ENCODE measurements at places on chromosomes 16 and 17.

DNA sequence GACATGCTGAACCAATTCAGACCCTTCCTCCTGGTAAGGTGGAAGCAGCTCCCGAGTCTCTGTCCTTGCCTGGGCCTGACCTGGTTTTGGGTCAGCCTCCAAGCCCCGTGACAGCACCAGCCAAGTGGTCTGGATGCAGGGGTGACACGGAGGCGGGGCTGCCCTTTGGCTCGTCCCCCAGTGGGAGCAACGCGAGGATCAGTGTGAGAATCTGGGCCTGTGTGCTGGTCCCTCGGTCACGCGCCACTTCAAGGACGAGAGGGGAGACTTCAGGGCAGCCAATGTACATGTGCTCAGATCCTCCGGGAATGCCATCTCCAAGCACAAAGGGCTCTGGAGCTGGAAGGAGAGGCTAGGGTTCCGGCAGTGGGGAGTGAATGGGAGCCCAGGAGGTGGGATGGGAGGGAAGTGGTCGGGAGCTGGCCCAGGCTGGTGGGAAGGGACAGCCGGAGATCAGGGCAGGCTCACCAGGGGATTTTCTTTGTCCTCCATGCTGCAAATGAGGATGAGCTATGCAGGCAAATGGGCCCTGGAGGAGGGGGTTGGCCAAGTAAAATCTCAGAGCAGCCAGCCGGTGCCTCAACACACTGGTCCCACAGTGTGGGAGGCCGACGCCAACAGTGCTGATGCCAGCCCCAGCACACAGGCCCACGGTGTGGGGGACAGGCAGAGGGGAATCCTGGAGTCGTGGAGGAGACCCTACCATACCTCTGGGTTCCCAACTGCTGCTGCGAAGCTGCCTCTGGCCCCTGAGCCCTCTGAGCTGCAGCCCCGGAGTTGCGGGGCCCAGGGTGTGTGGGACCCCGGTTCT lies 4.2 kb upstream of the NDRG4 start:
- DNase-seq: no peak

DNA sequence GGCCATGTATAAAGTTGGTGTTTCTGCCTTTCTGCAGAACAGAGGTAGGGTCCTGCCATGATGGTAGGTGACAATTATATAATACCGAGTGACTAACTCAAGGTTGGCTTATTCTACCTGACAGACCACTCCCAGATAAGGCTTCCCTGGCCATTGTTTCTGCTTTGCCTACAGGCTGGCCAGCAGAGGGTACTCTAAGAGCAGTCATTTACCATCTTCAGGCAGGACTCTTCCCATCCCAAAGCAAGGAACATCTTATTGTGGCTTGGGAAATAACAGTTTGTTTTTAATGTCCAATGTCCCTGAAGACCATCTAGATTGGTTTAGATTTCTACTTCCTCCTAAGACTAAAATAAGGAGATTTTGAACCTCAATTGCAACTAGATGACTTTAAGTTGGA lies 74.1 kb downstream of the SNX11 start:
- peak; percentile 25 for DNase-seq

- DNase-seq: no peak
Observed at GRCh38 chr17:80319999-80320344, 59.3 kb downstream of the RNF213 start.

- DNase-seq: no peak
Observed at GRCh38 chr16:74469946-74470478, 48.7 kb upstream of the CLEC18B start.

DNA sequence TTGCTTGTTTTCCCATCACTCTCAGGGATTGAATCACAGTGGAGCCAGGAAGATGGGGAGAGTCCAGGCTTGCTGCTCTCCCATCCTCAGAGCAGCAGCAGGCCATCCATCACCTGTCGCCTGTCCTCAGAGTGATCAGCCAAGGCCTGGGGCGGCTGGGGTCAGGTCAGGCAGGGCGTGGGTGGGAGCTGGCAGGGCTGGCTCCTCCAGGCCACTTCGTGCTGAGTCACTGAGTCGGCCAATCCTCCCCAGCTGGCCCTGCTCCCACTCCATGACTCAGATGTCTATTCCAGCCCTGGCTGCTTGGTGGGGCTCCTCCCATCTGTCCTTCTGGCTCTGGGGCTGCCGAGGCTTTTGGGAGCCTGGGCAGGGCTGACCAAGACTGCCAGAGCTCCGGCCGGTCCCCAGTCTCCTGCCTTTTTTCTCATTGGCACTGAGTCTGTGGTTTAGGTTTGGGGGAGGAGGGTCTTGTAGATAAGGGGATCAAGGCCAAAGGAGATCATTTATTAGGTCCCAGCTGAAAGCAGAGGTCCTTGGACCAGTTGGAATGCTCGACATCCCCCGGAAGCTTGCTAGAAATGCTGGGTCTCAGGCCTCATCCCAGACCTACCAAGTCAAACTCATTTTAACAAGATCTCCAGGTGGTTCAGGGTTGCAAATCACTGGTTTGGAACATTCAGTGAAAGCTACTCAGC lies 72.7 kb downstream of the ABCC1 start:
- DNase-seq: peak; percentile 91

- no peak for DNase-seq
Observed at GRCh38 chr16:2820836-2821486, 3.9 kb downstream of the PRSS21 start.

DNA sequence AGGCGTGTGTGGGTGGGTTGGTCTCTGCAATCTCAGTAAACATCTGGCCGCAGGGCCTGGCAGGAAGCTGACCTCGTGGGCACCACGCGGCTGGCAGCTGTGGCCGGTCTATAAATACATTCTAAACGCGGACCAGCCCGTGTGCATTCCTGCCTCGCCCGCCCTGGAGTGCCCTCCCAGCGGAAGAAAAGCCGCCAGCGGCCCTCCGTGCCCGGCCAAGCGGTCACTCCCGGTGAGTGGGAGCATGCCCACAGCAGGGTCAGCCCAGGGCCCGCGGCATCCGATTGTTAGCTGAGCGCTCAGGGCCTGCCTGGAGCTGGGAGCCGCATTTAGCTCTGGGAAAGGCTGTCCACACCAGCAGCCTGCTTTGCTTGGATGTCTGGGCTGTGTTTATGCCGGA lies 10.3 kb downstream of the ZNF469 start:
- DNase-seq: no peak

DNA sequence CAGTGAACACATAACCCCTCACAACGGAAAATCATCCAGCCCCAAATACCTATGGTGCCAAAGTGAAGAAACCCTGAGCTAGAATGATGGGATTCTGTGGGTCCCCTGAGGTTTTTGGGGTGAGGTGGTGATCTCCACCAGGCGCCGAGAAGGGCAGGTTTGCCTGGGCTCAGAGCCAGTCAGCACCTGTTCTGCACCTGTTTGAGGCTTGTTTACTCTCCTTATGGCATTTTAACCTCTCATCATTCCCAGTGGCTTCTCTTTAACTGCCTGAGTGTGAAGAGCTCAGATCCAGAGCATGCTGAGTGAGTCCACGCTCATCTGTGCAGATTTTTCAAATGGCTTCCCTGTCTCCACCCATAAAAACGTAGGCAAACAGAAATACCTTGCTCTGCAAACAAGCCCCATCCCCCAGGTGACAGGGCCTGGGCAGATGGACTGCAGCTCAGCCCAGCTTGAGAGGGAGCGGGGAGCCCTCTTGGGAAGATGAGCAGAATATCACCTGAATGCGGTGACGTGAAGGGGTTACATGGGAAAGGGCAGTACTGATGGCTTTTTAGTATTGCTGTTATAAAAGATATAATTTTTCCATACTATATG lies 40.1 kb upstream of the CLEC19A start:
- DNase-seq: peak; percentile 50

DNA sequence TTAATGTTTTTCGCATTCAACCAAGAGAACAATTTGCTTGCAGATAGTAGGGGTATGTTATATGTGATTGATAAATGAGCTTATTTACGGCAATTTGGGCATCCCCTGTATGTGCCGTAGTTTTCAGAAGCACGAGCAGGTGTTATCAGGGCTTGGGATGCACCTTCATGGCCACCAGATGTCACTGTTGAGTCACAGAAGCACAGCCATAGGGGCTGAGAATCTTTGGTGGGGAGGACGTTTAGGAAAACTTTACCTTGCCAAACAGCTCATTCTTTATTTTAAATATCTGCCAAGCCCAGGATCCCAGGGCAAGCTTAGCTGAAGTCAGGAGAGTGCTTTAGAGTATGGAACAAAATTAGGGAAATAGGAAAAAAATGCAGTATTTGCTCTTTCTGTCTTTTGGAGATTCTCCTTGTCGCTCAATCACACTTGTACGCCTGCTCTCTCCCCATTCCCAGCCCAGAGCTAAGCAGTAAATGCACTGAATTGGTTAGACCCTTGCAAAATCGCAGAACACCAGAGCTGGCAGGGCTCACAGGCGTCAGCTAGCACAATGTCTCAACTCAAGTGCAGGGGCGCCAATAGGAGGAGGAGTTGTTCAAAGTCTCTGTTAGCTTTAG lies 93.6 kb upstream of the MPHOSPH6 start:
- peak; percentile 64 for DNase-seq

DNA sequence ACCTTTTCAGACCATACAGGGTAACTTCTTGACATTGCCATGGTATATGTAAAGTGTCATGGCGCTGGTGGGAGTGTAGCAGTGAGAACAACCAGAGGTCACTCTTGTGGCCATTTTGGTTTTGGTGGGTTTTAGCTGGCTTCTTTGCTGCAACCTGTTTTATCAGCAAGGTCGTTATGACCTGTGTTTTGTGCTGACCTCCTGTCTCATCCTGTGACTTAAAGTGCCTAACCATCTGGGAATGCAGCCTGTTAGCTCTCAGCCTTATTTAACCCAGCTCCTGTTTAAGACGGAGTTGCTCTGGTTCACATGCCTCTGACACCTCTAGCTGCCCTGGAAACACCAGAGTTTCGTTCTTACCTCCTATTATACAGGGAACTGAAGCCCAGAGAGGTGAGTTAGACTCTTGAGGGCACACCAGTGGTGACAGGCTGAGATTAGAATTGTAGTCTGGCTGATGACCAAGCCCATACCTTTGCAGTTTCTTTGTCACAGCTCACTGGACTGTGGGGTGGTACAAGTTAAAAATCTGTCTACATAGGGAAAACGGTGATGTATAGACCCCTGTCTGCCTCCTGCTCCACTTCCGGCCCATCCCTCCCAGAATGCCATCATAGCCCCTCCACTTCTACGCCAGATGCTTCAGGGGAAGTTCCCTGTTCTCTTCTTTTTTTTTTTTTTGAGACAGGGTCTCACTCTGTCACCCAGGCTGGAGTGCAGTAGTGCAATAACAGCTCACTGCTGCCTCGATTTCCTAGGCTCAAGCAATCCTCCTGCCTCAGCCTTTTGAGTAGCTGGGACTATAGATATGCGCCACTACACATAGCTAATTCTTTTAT lies 21.0 kb downstream of the KSR1 start:
- no peak for DNase-seq

DNA sequence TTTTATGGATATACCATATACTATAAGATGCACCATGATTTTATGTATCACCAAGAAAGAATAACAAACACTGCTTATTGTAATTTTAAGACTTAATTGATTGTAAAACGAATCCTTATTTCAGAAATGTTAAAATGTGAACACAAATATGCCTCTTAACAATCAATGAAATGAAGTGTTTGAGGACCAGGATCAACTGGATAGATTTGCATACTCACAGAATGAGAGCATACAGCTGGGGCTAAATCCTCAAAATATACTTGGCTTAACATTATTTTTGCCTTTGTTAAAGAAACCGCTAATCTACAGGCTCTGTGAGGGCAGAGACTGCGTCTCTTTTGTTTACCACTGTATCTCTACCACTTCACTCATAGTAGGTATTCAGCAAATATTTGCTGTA lies 93.6 kb downstream of the SPACA3 start:
- no peak for DNase-seq

GRCh38 chr16:68247400-68247799 lies 2.2 kb downstream of the PLA2G15 start:
- DNase-seq: no peak

GRCh38 chr17:20032636-20033035 lies 23.5 kb downstream of the SPECC1 start:
- no peak for DNase-seq

- no peak for DNase-seq
Observed at GRCh38 chr17:40848583-40849235, 18.3 kb downstream of the KRT12 start.

DNA sequence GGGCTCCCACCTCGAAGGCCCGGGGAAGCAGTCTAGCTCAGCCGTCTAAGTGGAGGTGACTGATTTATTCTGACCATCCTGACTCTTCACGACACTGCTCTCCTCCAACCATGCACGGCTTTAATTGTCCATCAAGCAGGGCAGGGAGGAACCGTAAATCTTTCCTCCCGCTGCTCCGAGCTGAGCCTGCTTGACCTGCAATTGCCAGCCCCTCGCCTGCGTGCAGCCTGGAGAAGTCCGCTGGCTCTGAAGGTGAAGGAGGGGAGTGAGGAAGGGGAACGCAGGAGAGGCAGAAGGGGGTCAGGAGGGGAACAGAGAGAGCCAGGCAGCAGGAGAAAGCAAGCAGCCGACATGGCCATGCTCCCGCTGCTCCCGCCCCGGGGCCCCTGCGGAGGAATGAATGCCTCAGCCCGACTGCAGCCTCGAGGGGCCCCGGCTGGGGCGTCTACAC lies 10.1 kb downstream of the RBFOX3 start:
- no peak for DNase-seq

GRCh38 chr16:75048054-75048453 lies 49.2 kb downstream of the ZNRF1 start:
- DNase-seq: no peak

- DNase-seq: no peak
Observed at GRCh38 chr17:13143001-13143400, 125.2 kb upstream of the ELAC2 start.

GRCh38 chr17:42247734-42248133 lies 28.5 kb downstream of the STAT5B start:
- DNase-seq: no peak

DNA sequence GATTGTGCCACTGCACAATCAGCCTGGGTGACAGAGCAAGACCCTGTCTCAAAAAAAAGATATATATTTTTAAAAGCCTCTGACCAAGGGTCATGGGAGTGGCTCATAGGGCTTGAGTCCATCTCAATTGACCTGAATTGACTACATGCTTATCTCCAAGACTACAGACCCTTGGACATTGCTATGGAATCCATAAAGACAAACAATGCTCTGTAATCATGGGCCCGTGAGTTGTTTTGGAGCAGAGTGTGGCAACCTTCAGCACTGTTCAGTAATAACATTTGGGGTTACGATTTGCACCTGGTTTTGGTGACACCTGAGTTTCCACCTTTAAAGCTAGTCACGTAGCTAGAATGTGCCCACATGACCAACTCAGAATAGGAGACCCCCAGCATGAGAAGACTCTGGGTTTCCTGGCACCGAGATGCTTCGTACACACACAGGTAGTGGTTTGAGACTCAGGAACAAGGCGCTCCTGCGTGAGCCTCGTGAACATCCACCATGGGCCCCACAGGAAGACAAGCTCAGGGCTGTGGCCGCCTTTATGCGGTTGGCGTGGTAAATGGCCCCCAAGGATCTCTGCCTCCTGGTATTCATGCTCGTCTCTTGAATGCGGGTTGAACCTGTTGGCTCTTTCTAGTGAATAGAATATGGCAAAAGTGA lies 66.6 kb upstream of the RPH3AL start:
- DNase-seq: no peak

Data from colonic mucosa (tissue), 4 donors.